ENCODE measurements at places on chromosomes 16 and 17.
A peak's percentile ranks its signal among the peaks of the same experiment; 100 is the strongest.

DNA sequence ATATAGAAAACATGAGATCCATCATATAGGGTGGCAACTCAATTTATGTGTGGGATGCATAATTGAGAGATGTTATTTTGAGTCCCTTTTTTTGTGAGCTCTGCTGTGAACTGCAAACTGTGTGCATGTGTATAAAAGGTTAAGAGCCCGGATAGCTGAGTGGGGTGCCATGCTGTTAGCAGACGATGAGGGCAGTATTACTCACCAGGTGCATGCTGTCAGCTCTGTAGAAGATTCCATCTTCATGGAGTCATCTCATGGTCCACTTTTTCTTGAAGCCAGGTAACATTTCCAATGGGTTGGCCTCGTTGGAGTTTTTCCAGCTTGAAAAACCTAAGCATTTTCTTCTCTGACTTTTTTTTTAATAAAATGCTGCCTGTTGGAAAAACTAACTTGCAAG, 43.0 kb upstream of the RHBDL3 start:
- DNase-seq = no peak

- DNase-seq = peak; percentile 45
Measured at GRCh38 chr17:5820721-5821456, 236.6 kb upstream of the NLRP1 start.

- DNase-seq = no peak
Measured at GRCh38 chr17:35368081-35368830, 5.2 kb downstream of the SLFN11 start.

GRCh38 chr16:7585705-7586104, 253.1 kb downstream of the RBFOX1 start:
- no peak for DNase-seq

DNA sequence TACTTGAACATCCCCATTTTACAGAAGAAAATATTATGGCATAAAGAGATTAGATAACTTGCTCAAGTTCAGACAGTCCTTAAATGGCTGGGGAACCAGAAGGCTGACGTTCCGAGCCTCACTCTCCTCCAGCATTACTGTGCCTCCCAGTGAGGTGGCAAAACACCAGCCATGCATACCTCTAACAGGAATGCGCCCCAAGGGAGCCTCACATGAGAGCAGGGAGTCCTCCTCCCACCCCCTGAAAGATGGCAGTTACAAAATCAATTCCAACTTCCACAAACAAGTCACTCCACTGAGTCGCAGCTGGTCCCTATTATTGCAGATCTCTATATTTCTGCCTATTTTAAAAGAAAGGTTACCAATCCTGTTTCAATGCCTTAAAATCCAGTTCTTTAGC, 55.5 kb downstream of the ANKFY1 start:
- DNase-seq = no peak

DNA sequence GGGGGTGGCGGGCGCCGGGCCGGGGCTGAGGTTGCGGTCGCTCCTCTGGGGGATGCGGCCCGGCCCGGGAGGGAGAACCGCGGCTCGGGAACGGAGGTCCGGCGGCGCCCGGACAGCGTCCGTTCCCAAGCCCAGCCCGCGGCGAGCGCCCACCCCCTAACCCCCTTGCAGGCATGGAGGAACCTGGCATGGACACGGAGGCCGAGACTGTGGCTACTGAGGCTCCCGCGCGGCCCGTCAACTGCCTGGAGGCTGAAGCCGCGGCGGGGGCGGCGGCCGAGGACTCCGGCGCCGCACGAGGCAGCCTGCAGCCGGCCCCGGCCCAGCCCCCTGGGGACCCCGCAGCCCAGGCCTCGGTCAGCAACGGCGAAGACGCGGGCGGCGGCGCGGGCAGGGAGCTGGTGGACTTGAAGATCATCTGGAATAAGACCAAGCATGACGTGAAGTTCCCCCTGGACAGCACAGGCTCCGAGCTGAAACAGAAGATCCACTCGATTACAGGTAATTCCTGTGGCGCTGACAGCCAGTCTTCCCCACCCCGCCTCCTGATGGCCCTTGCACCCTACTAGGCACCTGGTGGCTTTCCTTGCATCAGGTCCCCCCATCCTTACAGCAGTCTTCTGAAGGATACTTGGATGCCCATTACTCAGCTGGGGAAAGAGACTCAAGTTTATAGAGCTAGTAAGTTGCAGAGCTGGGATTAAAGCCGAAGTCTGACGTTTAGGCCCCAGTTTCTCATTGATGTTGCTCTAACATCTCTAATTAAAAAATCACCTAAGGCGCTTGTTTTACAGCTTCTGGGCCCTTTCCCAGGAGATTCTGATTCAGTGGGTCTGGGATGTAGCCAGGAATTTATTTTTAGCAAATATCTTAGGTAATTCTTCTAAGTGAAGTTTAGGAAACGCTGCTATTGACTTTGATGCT, 514 bp downstream of the UBFD1 start:
- peak; percentile 22 for DNase-seq

DNA sequence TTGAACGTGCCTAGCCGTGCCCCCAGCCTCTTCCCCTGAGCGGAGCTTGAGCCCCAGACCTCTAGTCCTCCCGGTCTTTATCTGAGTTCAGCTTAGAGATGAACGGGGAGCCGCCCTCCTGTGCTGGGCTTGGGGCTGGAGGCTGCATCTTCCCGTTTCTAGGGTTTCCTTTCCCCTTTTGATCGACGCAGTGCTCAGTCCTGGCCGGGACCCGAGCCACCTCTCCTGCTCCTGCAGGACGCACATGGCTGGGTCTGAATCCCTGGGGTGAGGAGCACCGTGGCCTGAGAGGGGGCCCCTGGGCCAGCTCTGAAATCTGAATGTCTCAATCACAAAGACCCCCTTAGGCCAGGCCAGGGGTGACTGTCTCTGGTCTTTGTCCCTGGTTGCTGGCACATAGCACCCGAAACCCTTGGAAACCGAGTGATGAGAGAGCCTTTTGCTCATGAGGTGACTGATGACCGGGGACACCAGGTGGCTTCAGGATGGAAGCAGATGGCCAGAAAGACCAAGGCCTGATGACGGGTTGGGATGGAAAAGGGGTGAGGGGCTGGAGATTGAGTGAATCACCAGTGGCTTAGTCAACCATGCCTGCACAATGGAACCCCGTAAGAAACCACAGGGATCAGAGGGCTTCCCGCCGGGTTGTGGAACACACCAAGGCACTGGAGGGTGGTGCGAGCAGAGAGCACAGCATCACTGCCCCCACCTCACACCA, 724 bp downstream of the GAA start:
- peak; percentile 78 for DNase-seq

GRCh38 chr16:47488051-47488450, 26.9 kb downstream of the PHKB start:
- no peak for DNase-seq
